ENCODE measurements at places on chromosomes 6 and 20.

DNA sequence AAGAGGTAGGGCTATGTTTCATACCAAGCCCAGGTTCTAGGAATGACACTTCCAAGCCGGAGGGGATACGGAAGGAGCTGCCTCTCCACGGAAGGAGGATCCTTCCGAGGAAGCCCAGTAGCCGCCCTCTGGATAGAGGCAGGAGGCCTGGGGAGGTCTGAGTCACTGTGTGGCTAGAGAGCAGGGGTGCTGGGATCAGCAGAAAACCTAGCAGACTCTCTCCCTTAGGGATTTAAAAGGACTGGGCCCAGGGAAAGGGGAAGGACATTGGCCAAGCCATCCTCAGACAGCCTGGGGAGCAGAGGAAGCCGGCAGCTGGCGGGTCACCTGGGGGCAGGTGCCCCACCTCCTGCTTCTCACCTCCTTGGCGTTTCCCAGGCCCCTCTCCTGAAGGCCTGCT lies 36.6 kb upstream of the NFATC2 start:
- no peak for DNase-seq

DNA sequence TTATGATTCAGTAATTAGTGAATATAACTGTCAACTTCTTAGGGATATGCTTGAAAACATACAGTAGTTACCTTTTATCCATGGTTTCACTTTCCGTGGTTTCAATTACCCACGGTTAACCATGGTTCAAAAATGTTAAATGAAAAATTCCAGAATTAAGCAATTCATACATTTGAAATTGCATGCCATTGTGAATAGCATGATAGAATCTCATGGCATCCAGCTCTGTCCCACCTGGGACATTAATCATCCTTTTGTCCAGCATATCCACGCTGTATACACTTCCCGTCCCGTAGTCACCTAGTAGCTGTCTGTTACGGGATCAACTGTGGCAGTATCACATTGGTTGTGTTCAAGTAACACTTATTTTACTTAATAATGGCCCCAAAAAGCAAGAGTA lies 781.7 kb upstream of the CITED2 start:
- no peak for DNase-seq

- no peak for DNase-seq
These were observed 127.4 kb downstream of the ADGRG6 start for GRCh38 chr6:142429195-142429594.

DNA sequence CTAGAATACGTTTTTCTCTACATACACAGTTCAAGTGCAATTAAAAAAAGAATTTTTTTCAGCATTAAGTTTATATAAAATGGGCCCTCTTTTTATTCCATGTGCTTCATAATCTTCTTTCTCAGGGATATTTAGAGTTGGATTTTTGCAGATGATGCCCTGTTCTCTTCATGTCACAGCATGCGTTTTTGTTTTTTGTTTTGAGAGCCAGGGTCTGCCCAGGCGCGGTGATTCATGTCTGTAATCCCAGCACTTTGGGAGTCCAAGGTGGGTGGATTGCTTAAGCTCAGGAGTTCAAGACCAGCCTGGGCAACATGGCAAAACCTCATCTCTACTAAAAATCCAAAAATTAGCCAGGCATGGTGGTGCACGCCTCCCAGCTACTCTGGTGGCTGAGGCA lies 82.9 kb upstream of the PRND start:
- no peak for DNase-seq

GRCh38 chr6:163757520-163757919 lies 343.0 kb downstream of the QKI start:
- DNase-seq = no peak

Measured in suprapubic skin (tissue), 4 donors.